NCI-H1417 treated with DMSO at 0.1 percent for 48 hours (cell line): ENCODE measurements at places on chromosomes 4 and X.

DNA sequence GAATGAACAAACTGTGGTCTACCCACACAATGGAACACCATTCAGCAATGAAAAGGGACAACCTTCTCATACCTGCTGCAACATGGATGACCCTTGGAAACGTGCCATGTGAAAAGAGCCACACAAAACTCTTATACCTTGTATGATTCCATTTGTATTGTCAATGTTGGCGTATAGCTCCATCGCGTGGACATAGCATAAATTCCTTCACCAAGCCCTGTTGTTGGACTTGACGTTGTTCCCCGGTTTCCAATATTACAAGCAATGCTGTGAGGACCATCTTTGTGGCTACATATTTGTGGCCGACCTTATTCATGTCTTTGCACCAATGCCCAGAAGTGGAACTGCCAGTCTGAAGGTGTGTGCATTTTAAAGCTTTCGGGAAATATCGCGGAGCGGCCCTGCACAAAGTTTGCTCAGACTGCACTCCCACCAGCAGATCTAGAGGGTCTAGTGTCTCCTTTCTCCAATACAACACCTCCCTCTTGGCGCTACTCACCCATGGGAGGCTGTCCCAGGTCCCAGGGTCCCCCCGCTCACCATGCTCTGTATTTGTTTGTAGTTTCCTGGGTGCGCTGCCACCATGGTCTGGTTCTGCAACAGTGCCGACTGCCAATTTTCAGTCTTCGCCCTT is at the start of gene CLDN34:
CLDN34 (plus strand) TSS at position 584 of the 634 bp plus-strand sequence; CDS start at position 584, 0 bp downstream.
- no peak for DNase-seq

DNA sequence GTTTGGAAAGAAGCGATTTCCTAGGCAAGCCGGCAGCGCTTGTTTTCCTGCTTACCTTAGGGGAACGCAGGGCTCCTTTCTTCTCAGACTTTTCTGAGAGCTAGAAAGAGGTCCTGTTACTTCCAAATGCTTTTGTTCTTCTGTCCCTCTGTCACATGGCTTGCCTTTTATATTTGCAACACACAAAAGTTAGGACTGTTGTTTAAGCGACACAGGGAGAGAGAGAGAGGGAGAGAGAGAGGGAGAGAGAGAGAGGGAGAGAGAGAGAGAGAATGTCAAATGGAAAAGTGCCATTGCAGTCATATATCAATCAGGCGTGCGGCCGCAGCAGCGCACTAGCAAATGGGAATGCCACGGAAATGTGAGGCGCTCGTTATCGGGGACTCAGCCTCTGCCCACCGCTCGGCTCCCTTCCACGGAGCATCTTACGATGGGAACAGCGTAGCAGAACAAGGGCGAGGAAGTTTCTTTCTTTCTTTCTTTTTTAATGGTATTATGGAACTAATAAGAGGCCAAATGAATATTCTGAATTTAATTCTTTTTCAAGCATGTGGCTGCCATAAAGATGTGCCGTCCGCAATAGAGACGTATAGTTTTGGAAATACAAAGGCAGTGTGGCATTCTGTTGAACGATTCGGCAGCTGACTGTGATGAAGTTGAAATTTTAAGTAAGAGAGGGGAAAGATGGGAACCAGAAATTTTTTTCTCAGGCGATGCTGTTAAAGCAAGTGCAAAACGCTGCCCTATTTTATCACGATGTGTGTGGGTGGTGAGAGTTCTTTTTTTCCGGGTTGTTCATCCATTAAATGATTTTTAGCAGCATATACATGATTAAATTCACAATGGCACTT is at the start of gene NDP:
NDP (minus strand) TSS at position 142 of the 851 bp plus-strand sequence. CDS start 14,745 bp downstream, outside the sequence.
- no peak for DNase-seq

DNA sequence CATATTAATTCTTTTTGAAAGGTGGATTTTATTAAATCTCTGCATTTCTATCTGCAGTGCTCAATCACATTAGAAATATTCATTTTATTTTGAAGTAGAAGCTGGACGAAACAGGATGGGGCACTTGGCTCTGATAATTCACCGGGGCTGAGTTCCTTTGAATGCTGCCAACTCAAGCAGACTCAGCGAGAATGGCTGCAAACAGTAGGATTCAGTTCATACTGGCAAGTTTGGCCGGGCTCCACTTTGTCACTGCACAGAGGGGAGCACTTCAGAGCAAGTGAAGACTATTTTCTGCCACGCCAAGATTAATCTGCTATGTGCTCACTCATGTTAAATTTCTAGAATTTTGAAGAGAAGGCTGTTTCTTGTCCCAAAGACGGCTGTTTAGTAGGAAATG is 30.7 kb upstream of the KLHL8 start:
- no peak for DNase-seq

- peak; percentile 36 for DNase-seq
Observed at GRCh38 chr4:167290678-167291077, 56.4 kb upstream of the SPOCK3 start.

DNA sequence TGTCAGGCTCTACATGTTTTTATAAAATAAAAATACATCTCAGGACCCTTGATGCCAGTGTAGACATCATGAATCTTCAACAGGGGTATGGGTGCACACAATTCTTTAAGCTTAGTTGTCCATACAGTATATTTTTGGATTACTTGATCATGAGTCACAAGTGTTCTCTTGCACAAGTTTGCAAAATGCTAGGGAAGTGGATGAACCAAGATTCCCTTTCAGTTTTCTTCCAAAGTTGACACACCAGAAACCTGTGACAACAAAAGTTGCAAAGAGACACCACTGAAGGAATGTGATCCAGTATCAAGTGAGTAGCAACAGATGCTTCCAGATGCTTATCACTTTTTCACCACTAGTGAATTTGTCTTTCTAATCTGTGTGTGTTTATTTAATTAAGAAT is 1021.2 kb downstream of the PCDH7 start:
- no peak for DNase-seq

DNA sequence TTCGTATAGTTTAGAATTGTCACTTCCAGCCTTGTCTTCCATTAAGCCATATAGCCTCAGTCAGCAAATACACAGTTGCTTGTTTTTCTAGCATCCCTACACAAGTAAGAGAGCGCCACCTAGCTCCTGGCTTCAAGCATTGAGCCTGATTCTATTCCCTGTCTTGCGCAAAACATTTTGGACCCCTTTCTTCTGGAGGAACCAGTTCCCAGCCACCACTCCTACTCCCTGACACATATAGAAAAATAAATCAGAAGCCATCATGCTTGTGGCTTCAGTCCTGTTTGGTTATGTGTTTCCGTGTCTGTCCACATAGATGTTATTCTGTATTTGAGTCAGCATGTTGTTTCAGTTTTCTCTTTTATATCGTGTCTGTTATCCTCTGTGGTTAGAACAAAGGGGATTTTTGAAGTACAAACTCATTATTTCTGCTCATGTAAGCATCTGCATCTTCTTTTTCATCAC is 59.9 kb downstream of the GK start:
- DNase-seq: no peak

GRCh38 chr4:88014386-88014905 is 7.0 kb downstream of the PKD2 start:
- no peak for DNase-seq

- DNase-seq: no peak
Observed at GRCh38 chr4:169109035-169109675, 99.1 kb upstream of the CBR4 start.

DNA sequence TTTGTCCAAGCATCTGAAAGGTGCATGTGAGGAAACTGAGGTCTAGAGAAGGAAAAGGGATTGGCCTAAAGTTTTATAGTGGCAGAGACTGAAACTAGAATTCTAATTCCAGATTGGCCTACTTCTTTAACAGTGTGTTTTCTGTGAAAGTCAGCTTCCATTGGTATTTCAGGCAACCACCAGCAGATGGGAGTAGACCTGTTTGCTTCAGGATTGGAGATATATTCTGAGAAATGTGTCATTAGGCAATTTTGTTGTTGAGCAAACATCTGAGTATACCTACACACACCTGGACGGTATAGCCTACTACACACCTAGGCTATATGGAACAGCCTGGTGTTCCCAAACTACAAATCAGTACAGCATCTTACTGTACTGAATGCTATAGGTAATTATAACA is 207.3 kb upstream of the RADX start:
- DNase-seq: no peak

DNA sequence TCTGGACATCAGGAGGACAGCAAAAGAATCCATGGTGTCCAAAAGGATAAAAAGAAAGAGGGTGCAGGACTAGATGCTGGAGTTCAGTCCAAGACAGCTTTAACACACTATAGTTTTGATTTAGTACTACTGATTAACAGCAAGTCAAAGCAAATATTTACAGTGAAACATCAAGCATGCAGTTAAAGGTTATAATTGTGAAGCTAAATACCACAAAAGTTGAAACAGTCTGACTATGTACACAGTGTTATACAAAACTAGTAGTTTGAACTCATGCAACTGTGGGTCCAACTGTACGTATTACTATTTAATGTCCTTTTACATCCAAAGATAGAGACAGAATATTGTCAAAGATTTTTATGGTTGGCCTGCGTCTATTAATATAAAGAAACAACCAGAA is 57.6 kb downstream of the CHIC2 start:
- DNase-seq: no peak

DNA sequence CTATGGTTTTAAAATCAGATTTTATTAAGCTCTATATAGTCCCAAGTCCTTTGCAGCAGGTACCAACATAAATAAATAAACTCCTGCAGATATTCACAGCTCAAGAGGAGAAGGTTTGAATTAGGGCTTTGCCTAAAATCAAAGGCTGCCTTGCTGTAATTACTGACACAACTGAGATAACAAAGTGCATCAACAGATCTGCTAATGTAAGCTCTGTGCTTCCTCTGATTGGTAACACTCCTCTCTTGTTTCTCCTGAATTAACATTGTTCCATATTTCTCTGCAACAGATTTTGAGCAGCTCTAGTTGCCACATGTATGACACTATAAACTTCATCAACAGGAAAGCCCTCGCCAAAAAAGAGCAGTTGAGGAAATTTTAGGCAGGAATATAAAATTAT is 193.6 kb downstream of the SLC39A8 start:
- no peak for DNase-seq

DNA sequence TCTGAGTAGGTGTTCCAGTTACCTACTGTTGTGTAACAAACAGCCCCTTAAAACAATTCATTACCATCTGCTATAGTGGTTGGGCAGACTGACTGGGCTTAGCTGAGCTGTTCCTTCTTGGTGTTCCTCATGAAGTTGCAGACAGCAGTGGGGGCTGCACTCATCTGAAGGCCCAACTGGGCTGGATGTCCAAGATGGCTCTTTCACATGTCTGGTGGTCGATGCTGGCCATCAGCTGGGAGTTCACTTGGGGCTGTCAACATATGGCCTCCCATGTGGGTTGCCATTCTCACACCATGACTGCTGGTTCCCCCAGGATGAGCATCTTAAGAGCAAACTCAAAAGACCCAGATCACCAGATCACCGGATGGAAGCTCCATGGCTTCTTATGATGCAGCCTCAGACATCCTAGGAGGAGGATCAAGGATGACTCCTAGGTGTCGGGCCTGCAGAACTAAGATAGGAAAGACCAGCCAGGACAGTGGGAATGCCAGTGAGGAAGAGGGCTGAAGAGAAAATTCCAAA is 34.3 kb upstream of the PPP2R2C start:
- DNase-seq: no peak

DNA sequence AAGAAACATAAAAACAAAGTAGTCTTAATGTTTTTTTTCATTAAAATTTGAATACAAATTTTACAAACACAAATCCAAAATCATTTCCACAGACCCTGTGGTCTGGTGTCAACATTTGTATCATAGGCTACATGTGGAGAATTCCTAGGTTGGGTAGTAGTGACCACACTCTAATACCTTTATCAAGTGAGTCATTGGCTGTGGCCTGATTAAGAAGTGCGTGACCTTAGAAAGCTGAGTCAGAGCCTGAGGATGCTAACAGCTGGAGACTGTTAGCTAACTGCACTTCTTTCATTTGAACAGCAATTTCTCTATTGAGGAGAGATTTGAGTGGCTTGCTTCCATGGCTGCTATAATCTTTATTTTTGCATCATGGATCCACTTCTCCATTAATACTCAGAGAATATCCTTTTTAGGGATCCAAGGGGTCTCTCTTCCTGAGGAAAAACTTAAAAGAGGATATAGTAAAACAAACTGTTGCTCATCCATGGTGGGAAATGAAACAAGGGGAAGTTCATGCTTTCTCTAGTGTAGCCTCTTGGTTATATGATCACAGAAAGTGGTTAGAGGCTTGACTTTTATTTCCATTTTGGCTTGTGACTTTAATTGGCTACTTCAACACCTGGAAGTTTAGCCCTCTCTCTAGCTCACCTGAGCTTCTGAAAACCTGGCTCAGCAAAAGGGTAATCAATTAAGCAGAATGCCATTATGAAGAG is 335.8 kb downstream of the PABPC4L start:
- DNase-seq: no peak

GRCh38 chrX:40439625-40440532 is 140.9 kb upstream of the ATP6AP2 start:
- DNase-seq: no peak

- DNase-seq: no peak
Observed at GRCh38 chrX:136870064-136870463, 10.5 kb downstream of the RBMX start.

DNA sequence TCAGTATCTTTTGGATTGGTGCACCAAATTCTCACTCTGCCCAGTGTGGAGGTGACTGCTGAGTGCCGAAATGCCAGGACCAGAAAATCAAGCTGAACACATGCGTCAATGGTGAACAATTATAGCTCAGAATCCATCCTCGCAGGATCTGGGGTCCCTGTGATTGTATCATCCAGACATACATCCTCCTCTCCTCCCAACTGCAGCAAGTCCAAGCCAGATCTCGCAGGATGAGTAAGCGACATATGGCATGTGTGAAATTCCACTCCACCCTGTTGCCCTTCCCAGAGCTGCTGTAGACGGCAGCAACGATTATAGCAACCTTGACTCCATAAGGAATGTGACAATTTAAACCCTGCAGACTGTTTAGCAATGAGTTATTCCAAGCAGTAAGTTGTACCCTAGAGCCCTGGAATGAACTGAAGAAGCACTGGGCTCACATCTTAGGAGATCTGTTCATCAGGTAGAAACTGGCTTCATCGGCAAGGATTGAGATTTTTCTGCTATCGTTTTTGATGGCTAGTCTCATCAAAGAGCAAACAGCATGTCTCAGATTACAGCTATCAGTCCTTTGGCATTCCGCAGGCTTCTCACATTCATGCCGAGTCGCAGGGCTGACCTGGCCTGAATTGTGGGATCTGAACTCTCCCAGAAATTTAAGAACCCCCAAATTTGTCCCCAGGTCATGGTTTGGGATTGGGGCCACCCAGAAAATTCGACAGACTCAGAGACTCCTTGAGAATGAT is 35.5 kb upstream of the SORBS2 start:
- DNase-seq: no peak

DNA sequence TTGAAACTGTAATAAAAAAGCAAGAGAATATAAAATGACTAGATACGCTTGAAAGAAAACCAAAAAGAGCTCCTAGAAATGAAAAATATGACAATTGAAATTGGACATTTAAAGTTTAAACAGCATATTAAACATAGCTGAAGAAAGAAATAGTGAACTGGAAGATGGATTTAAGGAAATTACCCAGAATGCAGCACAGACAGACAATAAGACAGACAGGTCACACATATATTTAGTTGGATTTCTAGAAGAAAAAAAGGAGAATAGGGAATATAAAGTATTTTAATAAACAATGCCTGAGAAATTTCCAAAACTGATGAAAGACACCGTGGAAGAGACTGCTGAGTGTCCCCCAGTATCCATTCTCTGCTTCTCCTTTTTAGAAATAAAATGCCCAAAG is 6.6 kb downstream of the DUSP9 start:
- DNase-seq: no peak

GRCh38 chr4:109574443-109574850 is 14.4 kb downstream of the MCUB start:
- DNase-seq: no peak
